ENCODE measurements at places on chromosomes 13 and 19.

DNA sequence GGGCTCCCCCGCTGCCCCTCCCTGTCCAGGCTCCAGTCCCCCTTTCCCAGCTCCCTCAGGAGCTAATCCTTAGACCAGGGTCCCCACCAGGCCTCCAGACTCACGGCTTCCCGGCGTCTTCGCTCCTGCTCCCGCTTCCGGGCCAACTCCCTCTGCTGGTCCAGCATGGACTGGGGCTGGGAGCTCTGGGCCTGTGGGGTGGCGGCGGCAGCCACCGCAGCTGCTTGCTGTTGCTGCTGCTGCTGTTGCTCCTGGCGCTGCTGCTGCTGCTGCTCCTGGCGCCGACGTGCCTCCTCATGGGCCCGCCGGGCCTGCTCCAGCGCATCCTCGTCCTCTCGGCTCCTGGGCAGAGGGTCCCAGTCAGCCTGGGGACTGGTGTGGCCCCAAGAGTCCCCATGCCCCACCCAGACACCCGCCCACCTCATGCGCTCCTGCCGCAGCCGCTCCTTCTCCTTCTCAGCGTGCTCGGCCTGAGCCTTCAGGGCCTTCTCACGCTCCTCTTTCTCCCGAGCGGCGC, 6.4 kb upstream of the EPHX3 start:
- no peak for DNase-seq

DNA sequence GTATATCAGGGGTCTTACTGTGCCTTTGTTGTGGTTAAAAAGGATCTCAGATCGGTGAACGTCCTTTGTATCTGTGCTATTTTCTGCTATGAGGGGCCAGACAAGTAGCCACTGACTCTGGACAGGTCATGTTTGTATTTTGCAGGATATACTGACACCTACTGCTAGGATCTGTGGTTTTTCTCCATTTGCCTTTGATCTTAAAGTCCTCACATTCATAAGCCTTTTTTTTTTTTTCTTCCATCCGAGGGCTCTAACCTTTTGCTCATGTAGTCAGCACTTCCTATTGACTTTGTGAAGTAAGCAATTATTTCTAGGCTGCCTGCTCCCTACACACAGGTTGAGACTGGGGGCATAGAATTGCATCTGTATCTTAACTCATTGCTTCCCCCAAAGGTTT, 106.2 kb downstream of the SLITRK5 start:
- no peak for DNase-seq

DNA sequence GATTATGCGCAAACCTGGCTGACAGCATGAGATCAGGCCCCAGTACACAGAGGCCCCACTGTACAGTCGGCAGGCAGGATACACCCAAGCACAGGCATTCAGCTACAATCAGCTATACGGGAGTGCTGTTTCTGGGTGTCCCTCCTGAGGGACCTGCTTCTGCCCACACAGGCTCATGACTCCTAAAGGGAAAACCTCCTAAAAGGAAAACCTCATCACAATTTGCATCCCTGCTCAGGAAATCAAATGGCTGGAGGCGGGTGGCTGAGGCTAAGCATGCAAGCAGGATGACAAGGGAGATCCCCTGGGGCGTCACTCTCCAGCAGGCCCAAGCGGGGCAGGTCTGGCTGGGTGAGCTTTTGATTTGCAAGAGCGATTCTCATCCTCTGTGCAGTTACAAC, 99.8 kb downstream of the CRYL1 start:
- no peak for DNase-seq

DNA sequence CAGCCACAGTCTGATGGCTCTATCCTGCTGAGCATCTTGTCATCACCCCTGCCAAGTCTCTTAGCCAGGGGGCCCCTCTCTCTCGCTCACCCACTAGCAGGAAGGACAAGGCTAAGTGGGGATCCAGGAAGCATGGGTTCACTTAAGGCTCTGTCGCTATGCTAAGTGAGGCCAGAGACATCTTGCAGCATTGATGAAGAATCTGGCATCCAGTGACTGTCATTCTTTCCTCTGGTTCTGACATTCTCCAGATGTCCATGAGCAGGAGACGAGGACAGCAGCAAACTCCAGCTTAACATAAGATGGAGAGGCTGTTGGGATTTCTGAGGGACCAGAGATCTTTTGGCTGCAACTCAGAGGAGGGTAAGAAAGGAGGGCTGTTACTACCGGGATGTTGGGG, 230.2 kb downstream of the TSHZ3 start:
- no peak for DNase-seq

- no peak for DNase-seq
Measured at GRCh38 chr19:4904481-4904880, 1.8 kb upstream of the ARRDC5 start.

DNA sequence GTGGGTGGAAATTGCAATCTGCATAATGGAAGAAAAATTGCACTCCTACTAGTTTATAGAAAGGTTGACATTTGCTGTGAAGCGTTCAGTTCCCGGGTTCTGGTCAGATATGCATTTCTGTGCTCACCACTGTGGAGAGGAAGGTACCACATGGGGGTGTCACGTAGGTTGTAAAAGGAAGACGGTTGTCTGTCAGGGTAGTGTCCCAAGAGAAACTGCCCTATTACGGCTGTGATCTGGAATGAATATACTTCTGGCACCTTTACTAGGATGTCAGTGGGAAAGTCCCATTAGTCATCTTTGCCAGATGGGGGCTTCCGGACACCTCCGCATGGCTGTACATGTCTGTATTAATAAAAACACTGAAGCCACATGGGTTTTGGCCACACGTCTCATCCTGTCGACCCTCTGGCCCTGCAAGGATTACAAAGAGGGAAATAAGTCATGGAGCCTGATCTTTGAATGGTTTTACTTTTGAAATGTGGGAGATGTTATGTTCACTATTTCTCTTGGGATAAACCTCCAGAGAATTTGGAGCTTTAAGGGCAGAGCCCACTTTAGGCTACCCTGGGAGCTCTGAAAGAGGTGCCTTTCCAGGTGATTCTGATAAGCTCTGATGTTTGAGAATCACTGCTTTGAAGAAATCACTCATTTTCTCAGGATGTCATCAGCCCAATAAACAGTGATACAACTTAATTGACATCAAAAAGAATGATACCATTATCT, 133.9 kb downstream of the AKAP11 start:
- no peak for DNase-seq

- DNase-seq, result no peak
Measured at GRCh38 chr19:8366121-8366581, 2.2 kb downstream of the ANGPTL4 start.

DNA sequence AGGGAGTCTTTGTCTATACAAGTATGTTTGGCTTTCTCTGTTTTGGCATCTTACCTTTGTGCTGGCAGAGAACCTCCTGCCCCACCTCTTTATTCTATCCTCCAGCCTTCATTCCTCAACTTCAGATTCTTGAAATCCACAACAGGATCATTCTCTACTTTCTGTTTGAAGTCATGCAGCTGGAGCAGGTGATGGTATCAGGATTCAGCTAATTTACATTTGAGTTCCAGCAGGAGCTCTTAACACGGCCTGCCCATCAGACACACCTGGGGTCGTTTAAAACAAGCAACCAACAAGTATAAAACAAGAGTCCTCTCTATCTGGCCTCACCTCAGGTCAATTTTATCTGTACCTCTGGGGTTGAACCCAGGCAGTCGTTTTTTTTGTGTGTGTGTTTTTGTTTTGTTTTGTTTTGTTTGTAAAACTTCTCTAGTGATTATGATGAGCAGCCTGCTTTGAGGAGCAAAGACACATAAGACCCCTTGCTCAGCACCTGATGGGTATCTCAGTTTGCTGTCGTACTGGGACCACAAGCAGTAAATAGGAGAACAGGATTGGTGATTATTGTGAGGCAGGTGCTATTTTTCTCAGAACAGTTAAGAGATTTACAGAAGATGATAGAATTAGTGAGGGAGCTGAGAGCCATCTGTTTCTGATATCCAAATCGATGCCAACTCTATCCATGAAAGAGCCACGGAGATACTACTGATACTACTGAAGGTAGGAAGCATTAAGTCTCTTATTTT, 78.4 kb downstream of the GPC6 start:
- no peak for DNase-seq

GRCh38 chr13:83753912-83754624, 128.2 kb downstream of the SLITRK1 start:
- DNase-seq, result no peak

- no peak for DNase-seq
Measured at GRCh38 chr13:110328573-110328972, 21.5 kb downstream of the COL4A2 start.

DNA sequence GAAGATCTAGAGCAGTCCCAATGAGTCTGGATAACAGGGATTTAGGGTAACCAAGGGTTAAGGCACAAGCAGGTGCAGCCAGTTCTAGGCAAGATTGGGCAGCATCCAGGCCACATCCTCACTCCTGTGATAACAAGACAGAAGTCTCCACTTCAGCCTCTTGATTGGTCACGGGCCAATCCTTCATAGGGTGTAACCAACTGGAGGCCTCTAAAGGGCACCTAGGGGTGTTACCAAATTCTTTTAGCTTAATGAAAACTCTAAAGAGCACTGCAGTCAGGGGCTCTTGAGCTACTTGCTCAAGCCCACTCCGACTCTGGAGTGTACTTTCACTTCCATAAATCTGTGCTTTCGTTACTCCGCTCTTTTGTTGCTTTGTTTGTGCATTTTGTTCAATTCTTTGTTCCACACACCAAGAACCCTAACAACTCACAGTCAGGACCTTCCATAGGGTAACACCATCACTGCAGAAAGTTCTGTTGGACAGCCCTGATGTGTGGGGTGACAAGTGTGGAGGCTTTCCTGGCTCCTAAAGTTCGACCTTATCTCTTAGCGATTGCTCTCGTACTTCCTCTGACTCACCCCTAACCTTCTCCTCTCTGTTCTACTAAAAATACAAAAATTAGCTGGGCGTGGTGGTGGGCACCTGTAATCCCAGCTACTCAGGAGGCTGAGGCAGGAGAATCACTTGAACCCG, 36.1 kb downstream of the ZSWIM9 start:
- DNase-seq, result no peak

DNA sequence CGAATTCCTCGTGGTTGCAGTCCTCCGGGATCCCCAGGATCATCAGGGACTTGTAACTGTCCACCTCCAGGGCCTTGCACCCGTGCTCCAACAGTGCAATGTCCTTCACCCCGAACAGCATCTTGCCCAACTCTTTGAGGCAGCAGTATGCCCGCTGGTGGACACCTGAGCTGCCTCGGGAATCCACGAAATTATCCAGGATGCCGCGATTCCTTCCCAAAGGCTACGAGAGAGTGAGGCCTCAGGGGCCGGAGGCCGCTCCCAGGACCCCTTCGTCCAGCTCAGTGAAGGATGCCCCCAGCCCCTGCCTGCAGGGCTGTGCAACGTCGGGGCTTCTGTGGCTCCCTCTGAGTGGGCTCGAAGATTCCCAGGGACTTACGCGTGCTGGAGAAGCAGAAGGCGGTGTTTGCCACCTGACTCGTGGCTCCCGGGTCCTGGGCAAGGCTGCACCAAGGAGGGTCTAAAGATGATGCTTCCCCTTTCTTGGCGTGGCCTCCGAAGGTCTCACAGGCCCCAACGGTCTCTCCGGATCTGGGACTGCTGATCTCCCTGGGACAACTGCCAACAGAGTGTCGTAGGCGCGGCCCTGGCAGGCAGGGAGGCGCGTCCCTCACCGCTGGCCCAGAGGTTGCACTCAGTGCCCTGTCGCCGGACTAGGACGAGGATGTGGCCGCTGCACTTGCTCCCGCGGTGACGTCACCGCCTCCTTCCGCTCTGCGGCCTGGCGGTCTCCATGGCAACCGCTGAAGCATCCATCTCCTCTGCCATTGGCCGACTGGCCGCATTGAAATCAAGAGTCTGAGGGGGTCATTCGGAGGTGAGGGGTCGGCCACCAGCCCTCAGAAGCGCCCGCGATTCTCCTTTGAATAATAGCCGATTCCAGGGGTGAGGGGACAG, at the start of gene PNMA8C:
TSS of gene PNMA8C (minus strand) at position 698 of the 897 bp plus-strand sequence. CDS start at position 121, 577 bp downstream.
- DNase-seq, result peak; percentile 75

DNA sequence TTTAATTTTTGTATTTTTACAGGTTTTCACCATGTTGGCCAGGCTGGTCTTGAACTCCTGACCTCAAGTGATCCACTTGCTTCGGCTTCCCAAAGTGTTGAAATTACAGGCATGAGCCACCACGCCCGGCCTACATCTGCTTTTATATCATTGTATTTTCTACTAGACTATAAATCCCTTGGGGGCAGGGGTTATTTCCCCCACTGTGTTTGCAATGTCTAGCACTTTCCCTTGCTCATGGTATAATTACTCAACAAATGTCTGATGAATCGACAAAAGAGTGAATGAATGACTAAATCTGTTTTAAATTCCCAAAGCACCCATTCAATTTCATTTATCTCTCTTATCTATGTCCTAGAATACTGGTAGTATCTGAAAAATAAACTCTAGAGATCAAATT, 244.5 kb upstream of the CSNK1A1L start:
- DNase-seq, result no peak

- no peak for DNase-seq
Measured at GRCh38 chr13:23384111-23384510, 49.4 kb downstream of the SACS start.

GRCh38 chr19:46573679-46574498, 27.2 kb upstream of the CALM3 start:
- DNase-seq, result no peak

DNA sequence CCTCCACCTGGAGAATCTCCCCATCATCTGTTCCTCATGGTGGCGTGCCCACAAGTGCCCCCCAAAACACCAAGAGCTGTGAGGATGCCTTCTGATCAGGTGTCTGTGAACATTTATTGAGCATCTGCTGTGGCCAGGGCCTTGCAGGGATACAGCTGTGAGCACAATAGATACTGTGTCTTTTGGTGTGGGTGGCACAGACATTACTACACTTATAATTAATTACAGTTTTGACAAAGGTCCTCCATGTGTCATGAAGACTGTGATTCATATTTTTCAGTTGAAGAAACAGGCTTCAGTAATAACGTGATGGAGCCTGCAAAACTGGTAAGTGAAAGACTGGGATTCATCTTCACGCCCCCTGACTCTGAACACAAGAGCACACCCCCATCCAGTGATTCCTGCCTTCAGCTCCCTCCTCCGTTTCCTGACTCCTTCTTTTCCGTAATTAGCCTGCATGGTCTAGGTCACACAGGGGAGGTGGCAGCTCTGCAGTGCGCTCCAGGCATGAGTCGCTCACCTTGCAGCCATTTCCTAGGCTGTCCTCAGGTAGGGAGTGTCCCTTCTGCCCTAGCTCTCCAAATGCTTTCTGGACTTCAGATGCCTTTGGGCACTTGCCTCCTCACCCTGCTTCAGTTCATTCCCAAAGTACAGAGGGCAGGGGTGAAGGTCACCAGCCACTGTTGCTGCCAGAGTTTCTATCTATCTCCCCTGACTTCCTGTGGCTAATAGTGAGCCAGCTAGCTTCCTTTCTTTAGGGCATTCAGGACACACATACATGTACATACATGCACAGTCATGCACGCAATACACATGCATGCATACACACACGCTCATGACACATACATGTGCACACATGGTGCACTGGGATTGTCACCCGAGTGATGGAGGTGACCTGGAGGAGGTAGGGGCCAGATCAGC, 66.5 kb downstream of the SIAH3 start:
- no peak for DNase-seq

All from endothelial cell (in vitro differentiated cells).